OCI-LY7 (cell line): ENCODE measurements at places on chromosomes 4 and X. TPM values are rescaled to one million over a fixed set of nuclear protein-coding genes. Genes with fewer than 3 reads are reported as not detected.
A peak's percentile ranks its signal among the peaks of the same experiment; 100 is the strongest.

- no peak for DNase-seq
Observed at GRCh38 chrX:151240237-151240636, 63.9 kb downstream of the GPR50 start.

GRCh38 chrX:2627272-2627867, 63.7 kb upstream of the CD99 start:
- DNase-seq = peak; percentile 85

DNA sequence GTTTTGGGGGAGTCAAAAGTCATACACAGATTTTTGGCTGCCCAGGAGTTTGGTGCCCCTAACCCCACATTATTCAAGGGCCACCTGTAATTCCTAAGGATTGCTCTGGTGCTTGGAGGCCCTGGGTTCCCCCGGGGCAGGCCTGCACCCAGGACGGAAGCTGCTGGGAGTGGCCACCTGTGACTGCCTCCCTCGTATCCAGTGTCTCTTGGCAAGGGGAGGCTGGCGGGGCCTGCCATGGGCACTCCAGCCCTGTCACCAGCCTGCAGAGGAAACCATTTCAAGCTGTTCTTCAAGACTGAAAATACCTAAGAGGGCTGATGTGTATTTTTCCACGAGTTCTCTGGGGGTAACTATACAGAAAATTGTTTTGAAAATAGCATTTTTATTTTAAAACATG, 24.5 kb upstream of the GPR78 start:
- DNase-seq = no peak

- DNase-seq = no peak
Observed at GRCh38 chrX:13101441-13102139, 57.2 kb upstream of the FAM9C start.

GRCh38 chr4:17447056-17447455, 64.8 kb downstream of the QDPR start:
- no peak for DNase-seq

- DNase-seq = no peak
Observed at GRCh38 chr4:179195887-179196286, 1753.7 kb upstream of the AGA start.

DNA sequence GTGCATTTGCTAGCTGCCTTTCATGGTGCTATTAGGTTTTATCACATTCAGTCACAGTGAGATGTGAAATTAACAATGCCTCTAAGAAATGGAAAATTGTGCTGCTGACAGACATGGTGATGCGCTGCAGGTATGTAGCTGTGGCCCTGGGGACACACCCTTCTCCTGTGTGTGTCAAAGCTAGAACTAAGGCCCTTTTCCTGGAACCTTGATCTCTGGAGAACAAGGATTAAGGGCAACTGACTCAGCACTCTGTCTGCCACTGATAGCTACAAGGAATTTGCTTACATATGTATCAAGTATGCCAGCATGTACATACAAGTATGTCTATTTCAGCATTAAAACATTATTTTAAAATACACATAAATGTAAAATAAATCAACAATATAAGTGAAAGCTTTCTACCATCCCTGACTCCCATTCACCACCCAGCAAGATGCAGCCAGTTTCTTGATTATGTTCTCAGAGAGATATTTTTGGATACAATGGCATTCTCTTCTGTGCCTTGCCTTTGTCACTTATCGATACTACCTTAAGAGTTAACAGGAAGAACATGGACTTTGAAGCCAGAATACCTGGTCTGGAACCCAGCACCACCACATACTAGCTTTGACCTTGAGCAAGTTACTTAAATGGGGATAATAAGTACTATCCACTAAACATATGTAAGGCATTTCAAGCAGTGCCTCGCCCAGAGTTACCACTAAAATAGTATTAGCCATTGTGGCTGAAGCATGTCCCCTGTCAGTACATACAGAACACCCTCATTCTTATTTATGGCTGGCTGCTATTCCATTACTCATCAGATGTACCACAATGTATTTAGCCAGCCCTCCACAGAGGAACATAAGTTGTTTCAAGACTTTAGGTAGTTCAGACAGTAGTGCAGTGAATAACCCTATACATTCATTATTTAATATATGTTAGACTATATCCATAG, 68.5 kb downstream of the NPNT start:
- DNase-seq = no peak

- no peak for DNase-seq
Observed at GRCh38 chrX:148466292-148466691, 34.1 kb upstream of the AFF2 start.

GRCh38 chr4:179615704-179616103, 2173.5 kb upstream of the AGA start:
- DNase-seq = no peak

- no peak for DNase-seq
Observed at GRCh38 chrX:153764786-153765137, 713 bp downstream of the PLXNB3 start.

- DNase-seq = peak; percentile 23
Observed at GRCh38 chr4:6225469-6225868, 25.1 kb upstream of the JAKMIP1 start.

- DNase-seq = no peak
Observed at GRCh38 chr4:185019456-185020292, 1.4 kb downstream of the HELT start.

DNA sequence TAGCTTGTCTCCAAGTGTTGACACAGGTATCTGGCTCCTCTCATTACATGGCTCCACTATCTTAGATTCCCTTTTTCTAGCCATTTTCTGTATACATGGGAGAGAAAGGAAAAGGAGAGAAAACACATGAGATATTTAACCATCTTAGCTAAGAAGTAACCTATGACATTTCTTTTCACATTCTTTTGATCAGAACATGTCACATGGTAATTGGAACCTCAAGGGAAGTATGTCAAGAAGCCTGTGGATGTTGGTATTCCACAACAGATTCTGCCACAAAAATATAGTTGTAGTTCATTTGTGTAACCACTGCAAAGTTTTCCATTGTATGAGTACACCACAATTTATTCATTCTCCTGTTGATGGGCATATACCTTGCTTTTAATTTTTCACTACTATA, 18.7 kb upstream of the GABRB1 start:
- no peak for DNase-seq

DNA sequence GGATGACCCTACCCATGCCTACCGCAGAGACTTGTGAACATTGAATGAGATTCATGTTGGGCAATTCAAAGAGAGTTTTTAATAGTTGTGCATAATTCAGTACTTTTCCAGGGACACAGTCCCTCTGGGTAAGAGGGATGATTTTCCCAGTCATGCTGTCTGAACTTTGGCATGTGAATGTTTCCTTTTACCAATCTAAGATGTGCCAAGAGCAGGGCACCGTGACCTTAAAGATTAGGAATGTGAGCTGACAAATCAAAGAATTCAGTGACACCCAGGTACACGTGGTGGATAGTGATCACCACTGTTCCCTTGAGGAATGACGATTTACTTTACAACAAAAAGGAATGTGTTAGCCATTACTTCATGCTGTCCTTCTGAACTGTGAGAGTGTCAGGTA, 515.6 kb downstream of the PPARGC1A start:
- no peak for DNase-seq

DNA sequence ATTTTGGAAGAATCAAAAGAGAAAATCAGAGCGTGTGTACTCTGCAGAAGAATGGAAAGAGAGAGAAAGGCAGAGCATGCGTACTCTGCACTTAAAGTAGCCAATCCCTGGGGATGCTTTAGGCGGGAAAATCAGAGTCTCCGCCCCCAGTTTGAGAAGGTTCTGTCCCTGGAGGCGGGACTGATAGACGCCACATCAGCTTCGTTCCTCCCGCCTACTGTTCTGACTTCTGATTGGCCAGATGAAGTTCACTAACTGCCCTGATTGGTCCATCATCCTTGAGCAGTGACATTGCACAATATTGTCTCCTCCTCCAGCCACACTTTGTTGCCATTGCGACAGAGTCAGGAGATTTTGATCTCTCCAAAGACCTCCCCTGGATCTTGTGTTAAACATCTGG, 23.8 kb downstream of the SSX1 start:
- peak; percentile 2 for DNase-seq

- DNase-seq = no peak
Observed at GRCh38 chr4:112075906-112076305, 69.3 kb upstream of the FAM241A start.

GRCh38 chrX:3950373-3950772, 236.9 kb upstream of the PRKX start:
- no peak for DNase-seq

GRCh38 chr4:79431839-79432238, 23.8 kb upstream of the GK2 start:
- DNase-seq = no peak

- DNase-seq = no peak
Observed at GRCh38 chr4:105896461-105896942, 1.2 kb downstream of the NPNT start.

- no peak for DNase-seq
Observed at GRCh38 chr4:170750519-170750918, 660.8 kb upstream of the AADAT start.

DNA sequence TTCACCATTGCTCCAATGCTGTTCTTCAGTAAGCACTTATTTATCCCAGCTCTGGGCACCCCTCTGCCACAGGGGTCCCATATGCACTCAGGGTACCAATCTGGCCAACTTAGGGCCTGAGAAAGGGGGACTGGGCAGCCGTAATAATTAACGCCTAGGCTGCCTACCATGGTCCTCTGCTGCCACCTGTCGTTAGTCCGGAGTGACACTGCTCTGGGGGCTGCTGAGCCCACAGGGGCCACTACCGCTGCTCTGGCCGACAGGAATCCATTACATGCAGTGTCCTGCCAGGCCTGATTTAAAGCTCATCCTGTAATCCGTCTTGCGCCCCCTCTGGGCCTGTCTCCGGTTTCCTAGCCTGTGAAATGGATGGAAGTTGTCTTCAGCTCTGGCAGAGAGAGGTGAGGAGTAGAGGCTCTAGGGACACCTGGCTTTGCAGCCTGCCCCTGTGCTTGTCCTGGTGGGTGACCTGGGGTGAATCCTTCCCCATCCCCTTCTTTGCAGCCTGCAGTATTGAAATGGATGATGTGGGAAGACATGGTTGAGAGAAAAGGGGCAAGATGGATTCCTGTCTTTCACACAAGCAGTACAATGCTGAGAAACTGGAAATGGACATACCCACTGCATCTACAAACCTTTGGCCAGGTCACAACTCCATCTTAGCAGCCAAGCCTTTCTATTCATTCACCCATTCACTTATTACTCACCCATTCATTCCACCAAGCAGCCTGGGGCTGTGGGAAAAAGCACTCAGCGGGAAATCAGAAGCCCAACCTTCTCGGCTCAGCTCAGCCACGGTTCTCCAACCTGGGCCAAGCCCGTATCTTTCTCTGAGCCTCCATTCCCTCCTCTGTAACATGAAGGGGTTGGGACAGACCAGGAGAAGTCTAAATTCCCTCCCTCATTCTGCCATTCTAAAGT, 116.3 kb upstream of the NALF2 start:
- no peak for DNase-seq

GRCh38 chr4:37891260-37892159, 626 bp downstream of the TBC1D1 start:
- DNase-seq = peak; percentile 78

- DNase-seq = no peak
Observed at GRCh38 chr4:139552517-139553307, 3.3 kb downstream of the SETD7 start.

- DNase-seq = no peak
Observed at GRCh38 chrX:69232945-69233344, 67.7 kb upstream of the PJA1 start.

GRCh38 chr4:47530801-47531200, 45.7 kb downstream of the ATP10D start:
- DNase-seq = no peak

DNA sequence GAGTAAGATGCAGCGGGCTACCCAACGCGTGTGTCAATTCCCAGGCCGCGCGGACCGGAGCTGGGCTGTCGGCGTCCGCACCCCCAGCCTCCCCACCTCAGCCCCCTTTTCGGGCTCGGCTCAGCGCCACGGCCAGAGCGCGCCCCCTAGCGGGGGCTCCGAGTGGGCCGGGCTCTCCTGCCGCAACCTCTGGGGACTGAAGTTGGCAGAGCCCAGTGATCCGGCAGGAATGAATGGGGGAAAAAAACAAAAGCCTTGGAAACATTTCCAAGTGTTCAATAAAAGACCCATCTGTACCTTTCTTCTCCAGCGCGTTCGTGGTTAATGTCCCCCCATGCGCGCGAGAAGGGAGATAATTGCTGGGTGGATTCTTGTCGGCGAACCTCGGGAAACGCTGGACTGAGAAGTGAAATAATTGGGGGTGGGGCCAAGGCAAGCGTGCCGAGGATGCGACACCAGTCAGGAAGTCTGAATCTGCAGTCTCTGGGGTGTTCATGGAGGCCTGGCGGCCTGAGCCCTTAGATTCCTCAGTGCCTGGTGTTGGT, 5.2 kb upstream of the ARX start:
- DNase-seq = peak; percentile 25

- DNase-seq = peak; percentile 7
Observed at GRCh38 chr4:118866442-118866841, 22.2 kb upstream of the SYNPO2 start.

GRCh38 chr4:167100120-167100519, 134.2 kb downstream of the SPOCK3 start:
- no peak for DNase-seq

DNA sequence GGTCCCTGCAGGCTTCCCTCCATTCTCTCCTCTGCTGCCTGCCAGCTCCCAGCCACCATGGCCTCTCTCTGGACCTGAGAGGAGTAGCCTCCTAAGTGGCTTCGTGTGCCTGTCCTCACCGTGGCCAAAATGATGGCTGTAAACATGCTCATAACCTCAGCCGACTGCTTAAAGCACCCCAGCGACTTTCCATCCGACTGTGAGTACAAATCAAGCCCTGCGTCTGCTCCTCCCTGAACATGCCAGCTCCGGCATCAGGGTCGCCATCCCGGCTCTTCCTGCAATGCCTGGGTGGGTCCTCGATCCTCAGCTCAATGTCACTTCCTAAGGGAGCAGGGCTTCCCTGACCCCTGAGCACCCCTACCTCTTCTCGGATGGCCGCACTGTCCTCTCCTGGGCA, 3.3 kb upstream of the SORCS2 start:
- no peak for DNase-seq

SH3TC1 gene
- 27.3 and 42.4 TPM in 2 replicates for total RNA-seq

HS3ST1 gene
- not detected in 2 replicates for total RNA-seq

ADH1B gene
- not detected in 2 replicates for total RNA-seq

ENPEP gene
- total RNA-seq = 0.09 and 0.21 TPM in 2 replicates

NDNF gene
- total RNA-seq = not detected in 2 replicates

FBXO8 gene
- 12.7 and 13.5 TPM in 2 replicates for total RNA-seq

MRPL1 gene
- total RNA-seq = 30.0 and 37.4 TPM in 2 replicates

PKD2 gene
- 3.1 and 3.8 TPM in 2 replicates for total RNA-seq

TRIM61 gene
- 5.2 and 6.1 TPM in 2 replicates for total RNA-seq

DCHS2 gene
- not detected in 2 replicates for total RNA-seq

GAB3 gene
- 0.38 and 0.53 TPM in 2 replicates for total RNA-seq

PASD1 gene
- total RNA-seq = not detected in 2 replicates

ZDHHC15 gene
- total RNA-seq = not detected in 2 replicates

IL21 gene
- total RNA-seq = not detected in 2 replicates

MAGEB6B gene
- not detected in 2 replicates for total RNA-seq

BEX4 gene
- not detected in 2 replicates for total RNA-seq
